ENCODE measurements at places on chromosomes 13 and 19.

DNA sequence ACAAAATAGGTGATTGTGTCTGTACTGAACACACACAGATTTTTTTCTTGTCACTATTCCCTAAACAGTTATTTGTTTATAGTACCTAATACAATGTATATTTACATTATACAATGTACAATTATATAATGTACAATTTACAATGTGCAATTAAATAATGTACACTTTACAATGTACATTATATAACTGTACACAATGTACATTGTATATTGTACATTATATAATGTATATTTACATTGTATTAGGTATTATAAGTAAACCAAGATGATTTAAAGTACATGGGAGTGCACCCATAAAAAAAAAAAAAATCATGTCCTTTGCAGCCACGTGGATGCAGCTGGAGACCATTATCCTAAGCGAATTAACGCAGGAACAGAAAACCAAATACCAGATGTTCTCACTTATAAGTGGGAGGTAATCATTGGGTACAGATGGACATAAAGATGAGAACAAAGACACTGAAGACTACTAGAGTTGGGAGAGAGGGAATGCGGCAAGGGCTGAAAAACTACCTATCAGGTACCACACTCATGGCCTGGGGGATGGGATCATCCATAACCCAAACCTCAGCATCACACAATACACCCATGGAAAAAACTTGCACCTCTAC, 68.1 kb downstream of the ABCC4 start:
- DNase-seq: no peak

- DNase-seq: no peak
Observed at GRCh38 chr13:42603571-42603970, 29.6 kb downstream of the TNFSF11 start.

DNA sequence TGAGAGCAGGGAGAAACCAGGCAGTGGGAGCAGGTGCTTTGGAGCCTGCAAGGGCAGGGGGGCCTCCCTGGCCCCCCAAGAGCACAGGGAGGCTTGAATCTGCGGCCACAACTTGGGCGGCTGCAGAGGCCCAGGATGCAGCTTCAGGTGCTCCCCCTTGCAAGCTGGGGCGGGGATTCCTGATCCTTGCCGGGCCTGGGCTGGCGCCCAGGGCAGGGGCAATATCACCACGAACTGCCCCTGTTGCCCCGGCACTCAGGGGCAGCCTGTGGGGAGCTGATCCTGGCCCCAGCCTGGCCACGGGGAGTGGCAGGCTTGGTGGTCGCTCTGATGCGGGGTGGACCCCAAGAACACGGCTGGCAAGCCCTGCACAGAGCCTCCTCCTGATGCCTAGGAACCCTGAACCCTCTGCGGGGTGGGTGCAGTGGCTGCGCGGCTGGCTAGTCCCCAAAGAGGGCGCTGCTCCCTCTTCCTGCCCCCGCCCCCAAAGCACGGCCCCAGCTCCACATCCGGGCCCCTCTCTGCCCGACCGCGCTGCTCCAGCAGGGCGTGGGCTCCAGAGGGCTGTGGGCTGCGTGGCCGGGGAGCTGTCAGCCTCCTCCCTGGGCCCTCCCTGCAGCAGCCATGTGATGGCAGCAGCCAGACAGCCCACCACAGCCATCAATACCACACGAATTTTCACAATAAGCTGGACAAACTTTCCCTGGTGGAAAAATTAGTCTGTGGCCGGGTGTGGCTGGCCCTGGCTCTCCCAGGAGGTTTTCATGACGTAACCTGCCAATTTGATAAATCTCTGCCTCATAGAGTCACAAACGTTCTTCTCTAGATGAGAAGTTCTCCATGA, 21.0 kb downstream of the TNFSF9 start:
- DNase-seq: peak; percentile 35

- DNase-seq: no peak
Observed at GRCh38 chr19:19775891-19776205, 42.9 kb upstream of the ZNF14 start.

DNA sequence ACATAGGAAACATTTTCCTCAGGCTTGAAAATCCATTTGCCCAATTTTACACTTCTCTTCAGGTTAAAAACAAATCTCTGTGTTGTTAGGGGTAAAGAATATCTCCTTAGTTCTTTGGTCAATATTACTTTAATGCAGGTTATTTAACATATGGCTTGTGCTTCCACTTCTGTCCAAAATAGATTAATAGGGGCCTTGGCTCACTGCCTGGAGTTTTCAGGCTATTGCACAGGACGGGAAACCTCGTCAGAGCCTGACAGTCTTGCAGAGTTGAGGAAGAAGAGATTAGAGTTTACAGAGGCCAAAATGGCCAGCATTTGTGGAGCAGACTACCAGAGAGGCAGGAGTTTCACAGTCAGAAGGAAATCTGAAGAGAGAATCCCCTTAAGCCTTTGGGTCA, 863.9 kb upstream of the GPC6 start:
- no peak for DNase-seq

DNA sequence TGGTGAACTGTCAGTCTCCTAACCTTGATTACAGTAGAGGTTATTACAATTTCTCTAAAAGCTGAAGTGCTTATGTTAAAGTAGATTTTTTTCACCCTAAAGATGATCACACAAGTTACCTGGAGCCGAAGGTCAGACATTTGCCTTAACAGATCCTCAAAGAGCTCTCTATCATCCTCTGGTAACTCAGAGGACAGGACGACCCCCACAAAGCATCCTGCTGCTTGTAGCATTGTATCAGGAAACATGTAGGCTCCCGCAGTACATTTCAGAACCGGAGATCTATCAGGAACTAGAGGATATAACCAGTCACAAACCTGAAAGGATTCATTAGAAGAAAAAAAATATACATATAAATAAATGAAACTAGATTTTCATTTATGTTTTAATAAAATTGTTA, 14.9 kb downstream of the SPART start:
- DNase-seq: no peak

- DNase-seq: no peak
Observed at GRCh38 chr13:106232681-106233080, 302.8 kb downstream of the EFNB2 start.

- no peak for DNase-seq
Observed at GRCh38 chr13:100875392-100876043, 200.9 kb upstream of the TMTC4 start.

DNA sequence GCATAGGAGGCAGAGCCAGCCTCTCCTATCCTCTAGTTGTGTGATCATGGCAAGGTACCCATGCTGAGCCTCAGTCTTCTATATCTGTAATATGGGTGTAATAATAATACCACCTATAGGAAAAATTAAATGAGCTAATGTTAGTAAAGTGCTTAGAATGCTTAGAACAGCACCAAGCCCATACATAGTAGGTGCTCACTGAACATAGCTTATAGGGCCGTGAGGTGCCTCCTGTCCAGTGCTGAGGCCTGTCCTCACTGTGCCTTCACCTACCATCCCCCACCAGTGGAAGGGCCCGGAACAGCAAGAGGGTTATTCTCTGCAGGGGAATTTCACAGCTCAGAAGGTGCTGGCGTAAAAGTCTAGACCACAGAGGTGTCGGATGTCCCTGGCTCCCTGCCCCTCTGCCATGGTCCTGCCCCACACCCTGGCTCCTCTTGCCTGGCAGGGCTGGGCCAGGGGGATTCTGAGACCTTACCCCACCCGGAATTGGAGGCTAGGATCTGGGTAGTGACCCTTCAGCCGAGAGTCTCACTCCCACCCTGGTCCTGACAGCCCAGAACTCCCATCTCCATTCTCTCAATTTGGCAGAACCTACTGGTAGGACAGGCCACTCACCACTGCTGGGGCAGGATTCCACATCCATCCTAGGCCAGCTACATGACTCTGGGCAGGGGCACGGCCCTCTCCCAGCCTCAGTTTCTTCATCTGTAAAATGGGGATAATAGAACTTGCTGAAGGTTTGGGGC, 2.2 kb upstream of the SCN1B start:
- DNase-seq: no peak

- no peak for DNase-seq
Observed at GRCh38 chr19:46133777-46134241, 9.3 kb upstream of the IGFL3 start.

- DNase-seq: no peak
Observed at GRCh38 chr13:46077265-46077664, 24.7 kb upstream of the ZC3H13 start.

- no peak for DNase-seq
Observed at GRCh38 chr19:246551-246950, 44.7 kb downstream of the PLPP2 start.

GRCh38 chr19:46984077-46985010, 35.3 kb upstream of the NPAS1 start:
- no peak for DNase-seq

DNA sequence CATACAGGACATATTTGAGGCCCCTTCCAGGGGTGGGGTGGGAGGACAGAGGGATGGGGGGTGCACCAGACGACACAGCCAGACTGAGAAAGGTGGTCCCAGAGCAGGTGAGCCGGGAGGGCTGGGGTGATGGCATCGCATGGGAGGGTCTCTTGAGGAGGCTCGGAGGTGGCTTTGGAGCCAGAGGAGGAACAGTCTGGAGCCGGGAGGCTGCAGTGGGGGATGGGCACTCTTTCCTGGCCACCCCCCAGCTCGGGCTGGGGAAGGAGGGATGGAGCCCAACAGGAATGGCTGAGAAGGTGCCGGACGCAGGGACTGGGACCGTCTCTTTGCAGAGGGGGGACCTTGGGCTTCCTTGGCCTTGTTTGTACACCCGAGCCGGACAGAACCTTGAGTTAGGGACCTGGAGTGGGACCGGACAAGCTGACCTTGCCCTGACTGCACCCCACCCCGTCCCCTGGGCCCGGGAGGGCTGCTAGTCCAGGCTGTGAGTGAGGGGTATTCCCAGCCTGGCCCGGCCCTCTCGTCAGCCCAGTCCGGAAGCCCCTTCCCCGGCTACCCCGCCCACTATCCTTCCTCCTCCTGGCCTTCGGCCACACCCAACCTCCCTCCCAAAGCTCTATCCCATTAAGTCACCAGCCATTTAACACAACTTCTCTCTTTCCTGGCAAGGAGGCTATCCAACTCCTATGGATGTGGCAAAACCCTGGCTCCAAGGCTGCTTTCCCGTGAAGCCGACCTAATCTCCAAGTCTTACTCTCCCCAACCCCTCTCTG, 816 bp upstream of the TBXA2R start:
- no peak for DNase-seq

DNA sequence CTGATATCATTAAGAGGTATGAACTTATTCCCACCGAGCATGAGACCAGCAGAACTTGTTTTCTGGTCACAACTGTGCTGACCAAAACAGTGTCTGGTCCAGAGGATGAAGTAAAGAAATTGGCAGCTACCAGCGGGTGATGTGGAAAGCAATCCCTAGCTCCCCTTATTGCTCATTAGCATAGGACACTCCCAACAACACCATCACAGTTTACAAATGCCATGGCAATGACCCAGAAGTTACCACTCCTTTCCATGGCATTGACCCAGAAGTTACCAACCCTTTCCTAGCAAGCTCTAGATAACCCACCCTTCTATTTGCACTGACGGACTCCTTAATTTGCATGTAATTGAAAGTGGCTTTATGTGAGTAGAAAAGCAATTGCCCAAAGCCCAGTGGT, 1856.1 kb downstream of the OLFM4 start:
- DNase-seq: no peak

DNA sequence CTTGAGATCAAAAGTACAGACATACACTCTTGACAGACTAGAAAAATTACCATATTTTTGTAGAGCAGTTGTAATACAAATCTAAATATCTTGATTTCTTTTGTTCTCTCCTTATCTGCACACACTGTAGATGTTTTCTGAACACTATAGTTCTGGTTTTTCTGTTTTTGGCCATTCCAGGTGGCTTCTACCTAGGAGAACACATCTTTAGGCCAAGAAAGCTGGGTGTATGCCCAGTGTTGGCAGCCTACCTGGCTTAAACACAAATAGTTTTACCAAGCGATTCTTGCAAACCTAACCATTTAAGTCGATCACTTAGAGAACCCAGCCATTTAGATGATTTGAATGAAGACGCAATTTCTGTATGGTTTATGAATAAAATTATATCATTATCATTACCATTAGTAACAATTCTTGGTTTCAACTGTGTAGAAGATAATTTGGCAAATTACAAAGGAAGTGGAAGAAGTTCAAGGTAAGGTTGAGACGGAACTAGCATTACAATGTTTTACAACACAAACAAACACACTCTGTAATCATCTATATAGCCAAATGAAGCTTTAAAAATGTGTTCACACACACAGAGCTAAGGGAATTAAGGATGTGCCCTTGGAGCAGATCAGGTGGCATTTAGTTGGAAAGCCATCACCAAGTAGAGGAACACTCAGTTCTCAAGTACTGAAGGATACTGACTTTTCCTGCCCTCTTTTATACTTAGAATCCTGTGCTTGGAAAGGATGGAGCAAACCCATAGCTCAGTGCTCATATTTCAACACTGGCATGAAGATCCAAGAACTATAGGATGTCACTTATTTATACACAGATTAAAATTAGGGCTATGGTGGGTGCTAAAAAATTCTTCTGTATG, 36.2 kb downstream of the ERCC5 start:
- no peak for DNase-seq

DNA sequence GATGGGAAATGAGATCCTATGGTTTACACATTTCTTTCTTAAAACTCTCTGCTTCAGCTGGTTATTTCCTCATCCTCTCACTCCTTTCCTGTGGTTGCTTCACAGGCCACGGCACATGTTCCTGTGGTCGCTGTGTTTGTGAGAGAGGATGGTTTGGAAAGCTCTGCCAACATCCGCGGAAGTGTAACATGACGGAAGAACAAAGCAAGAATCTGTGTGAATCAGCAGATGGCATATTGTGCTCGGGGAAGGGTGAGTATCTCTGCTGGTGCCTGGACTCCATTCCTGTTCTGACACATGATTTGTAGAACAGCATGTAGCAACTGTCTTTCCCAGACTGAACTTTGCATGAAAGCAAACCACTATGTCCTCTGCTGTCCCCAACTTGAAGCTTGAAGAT, 254.2 kb downstream of the ITGBL1 start:
- no peak for DNase-seq

DNA sequence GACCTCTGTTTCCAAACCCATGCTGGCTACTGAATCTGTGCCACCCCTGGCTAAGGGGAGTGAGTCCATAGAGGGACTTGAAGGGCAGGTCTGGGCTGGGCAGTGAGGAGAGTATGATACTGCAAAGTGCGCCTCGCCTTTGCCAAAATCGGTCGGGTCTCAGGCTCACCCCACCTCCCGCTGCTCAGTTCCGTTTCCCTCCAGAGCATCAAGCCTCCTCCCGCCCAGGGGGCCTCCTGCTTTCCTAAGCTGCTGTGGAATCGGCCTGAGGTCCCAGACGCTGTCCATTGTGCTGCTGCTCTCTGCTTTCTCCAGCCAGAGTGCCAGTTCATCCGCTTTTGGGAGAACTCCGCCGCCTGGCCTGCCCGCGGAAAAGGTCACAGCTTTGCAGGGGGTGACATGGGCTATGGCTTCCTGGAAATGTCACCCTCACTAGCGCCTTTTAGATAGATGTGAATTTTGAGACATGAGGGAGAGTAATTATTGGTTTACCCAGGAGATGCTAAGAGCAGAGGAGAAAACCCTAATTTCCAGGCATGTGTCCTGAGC, 1418.4 kb downstream of the UQCRFS1 start:
- no peak for DNase-seq

- no peak for DNase-seq
Observed at GRCh38 chr19:30360376-30361106, 11.6 kb upstream of the ZNF536 start.

GRCh38 chr19:58003174-58003828, 681 bp upstream of the ZNF606 start:
- no peak for DNase-seq

All from activated B cell treated with CpG ODN at 0.5 μM for 24 hours (primary cell).